GF-D8 (cell line): ENCODE measurements at places on chromosomes 11 and 22.
A peak's percentile ranks its signal among the peaks of the same experiment; 100 is the strongest.

DNA sequence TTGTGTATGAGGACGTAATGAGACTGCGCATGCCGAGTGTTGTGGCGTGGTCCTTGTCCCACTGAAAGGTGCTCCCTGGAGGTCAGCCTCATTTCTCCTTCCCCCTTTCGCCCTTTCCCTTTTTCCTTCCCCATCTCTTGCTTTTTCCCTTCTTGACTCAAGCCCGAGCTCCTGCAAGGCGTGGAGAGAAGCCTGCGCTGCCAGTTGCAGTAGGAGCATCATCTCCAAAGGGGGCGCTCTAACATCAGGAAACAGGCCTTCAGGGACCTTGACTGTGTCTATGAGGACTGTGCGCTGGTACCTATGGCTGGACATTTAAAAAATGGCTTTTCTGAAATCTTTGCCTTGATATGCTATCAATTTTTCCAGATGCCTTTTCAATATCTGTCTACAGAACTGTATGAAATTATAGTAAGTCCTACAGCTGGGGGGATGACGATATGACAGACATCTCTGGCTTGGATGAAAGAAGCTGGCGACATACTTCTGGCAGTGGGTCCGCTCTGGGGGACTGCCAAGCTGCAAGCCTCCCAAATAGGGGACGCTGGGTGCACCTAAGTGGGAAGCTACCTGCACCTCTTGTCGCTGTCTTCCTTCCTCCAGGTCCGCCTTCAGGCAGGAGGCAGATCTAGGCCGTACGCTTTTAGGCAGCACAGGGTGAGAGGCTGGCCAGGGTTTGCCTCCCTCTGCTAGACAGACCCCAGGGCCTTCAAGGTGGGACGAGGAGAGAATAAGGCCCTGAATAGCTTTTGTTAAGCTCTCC lies 96.5 kb downstream of the NXPE2 start:
- DNase-seq, result peak; percentile 32

DNA sequence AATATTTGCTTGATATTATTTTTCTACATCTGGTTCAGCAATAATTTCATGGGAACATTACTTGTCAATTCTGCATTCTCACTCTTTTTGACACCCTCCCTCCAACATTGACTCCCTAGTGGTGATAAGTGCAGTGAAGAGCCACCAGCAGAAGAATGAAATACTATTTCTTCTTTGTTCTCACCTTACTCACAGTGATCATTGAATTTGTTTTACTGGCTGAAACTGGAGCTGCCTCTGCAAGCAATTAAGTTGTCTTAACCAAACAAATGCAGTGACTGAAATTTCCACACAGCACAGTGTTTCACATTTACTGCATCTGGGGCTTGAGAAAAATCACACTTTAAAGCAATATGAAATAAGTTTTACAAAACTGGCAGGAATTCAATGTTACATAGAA lies 189.8 kb downstream of the JRKL start:
- DNase-seq, result no peak

GRCh38 chr11:124301548-124301947 lies 12.2 kb downstream of the OR8D1 start:
- no peak for DNase-seq

GRCh38 chr11:122271745-122272144 lies 155.7 kb upstream of the BLID start:
- no peak for DNase-seq

DNA sequence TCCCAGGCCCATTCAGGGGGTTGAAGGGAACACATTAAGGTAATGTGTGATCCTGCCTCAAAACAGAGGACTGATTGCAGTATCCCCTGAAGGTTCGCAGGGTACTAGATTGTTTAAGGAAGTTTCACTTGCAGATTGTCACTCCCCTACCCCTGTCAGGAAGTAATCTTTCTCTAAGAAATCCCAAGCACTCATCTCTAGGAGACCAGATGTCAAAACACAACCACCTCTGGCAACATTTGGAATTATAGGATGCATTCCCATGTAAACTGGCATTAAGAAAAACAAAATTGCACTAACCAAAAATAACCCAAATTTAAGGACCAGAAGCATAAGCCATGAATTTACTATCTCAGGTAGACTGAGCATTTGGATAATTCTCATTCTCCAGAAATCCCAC lies 1.6 kb downstream of the MRPL17 start:
- no peak for DNase-seq

DNA sequence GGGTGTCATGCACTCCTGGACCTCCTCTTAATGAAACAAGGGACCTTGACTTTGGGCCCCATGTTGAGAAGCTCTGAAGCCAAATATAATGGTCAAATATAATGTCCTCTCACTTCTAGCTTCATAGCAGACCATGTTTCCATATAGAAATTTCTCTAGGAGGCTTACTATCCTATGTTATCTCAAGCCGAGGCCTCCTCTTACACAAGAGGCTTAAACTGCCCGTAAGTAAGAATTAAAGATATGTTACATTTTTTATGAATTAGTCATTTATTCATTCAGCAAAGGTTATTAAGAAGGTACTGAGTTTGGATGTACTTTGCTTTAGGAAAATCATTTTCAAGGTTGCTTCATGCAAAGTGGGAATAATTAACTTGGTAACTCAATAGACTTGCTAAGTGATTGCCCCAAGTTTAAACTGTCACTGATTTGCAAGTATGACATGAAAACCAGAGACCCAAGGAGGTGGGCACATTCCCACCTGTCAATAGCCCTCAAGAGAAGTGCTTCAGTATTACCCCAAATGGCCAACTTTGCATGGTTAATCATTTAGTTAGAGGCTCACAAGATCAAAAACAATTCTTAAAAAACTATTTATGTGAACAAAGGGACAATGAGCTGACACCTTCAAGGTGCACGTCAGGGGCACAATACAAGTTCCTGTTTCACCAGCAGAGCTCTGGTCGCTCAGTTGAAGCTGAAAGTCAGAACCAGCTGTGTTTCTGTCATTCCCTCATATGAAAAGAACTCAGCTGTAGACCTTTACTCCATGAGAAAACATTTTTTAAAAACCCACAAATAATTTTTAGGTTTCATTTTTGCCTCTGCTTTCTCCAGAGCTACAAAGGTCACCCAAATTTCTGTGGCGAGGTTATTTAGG lies 20.9 kb downstream of the BDNF start:
- no peak for DNase-seq

DNA sequence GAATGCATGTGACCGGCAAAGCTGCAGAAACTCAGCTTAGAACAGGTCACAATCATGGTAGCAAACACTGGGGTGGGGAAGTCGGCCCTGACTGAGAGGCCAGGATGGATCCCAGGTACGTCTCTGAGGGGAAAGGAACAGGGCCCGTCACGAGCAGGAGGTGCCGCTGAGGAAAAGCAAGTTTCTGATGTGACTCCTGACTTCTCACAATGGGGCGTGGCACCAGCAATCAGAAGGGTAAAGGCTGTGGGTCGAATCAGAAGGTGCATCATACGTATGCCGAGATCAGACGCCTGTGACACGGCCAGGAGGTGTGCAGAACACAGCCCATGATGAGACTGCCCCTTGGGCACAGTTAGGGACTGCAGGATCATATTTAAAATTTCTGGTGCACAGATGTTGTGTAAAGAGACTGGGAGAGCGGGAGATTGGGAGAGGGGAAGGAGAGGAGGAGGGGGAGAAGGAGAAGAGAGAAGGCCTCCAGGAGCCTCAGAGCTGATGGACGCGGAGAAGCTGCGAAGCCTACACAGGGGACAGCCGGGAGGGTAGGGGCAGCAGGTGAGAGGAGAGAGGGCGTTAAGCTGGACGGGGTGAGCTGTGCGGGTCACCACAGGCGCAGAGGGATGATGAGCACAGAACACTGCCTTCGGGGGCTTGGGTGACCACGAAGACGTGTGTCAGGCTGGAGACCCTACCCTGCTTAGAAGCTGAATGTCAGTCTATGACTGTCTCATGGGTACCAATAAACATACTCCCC lies 30.7 kb downstream of the KRTAP5-5 start:
- DNase-seq, result no peak

DNA sequence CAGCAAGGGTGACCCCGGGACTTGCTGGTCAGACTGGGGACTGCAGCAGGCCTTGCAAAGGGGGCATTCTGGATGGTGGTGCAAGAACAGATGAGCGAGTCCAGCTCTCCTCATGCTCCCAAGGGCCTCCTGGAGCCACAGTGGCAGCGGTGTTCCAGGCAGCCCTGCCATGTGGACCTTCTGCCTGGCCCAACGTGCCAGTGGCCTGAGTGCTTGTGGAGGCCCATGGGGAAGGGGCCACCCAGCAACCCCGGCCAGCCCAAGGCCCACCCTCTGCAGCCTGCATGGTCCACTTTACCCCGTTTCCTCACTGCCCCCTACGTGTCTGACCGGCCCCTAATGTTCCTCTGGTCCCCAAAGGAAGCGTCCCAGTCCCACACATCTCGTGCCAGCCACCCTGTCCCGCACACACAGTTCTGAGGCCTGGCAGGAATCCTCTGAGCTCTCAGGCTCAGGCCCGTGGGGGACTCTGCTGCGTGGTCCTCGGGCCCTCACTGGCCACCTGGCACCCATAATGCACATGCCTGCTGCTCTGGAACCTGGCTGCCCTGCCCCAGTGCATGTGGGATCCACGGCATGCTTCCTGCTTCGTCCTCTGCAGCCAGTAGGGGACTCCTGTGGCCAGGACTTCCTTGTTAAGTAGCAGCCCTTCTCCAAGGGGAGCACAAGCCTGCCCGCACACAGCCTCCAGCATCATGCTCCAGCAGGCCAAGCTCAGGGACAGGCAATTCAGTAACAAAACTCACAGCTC lies 85.5 kb downstream of the DGCR2 start:
- DNase-seq, result no peak

- DNase-seq, result no peak
Measured at GRCh38 chr11:134623711-134624110, 211.7 kb upstream of the B3GAT1 start.

- no peak for DNase-seq
Measured at GRCh38 chr11:126945319-126945718, 55.3 kb downstream of the KIRREL3 start.
